ENCODE measurements at places on chromosomes 6 and 20.

DNA sequence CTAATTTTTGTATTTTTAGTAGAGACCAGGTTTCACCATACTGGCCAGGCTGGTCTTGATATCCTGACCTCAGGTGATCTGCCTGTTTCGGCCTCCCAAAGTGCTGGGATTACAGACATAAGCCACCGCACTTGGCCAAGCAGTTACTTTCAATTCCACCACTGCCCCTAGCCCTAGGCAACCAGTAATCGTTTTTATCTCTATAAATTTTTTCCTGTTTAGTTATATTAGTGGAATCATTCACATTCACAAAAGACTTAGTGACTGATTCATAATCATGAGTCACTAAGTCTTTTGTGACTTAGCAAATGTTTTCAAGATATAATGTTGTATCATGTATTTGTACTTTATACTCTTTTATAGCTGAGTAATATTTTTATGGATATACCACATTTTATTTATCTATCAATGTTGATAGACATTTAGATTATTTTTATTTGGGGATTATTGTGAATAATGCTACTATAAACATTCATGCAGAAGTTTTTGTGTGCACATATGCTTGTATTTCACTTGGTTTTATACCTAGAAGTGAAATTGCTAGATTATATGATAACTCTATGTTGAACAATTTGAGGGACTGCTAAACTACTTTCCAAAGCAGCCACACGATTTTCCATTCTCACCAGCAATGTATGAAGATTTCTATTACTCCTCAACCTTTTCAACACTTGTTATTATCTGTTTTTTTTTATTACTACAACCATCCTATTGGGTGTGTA lies 421.4 kb upstream of the ID4 start:
- H3K36me3 ChIP-seq: no peaks in the 10 kb centered on the region
- no peaks in the 10 kb centered on the region for H3K4me1 ChIP-seq
- H3K27ac ChIP-seq: no peak overlapping the region
- DNase-seq: no peak

DNA sequence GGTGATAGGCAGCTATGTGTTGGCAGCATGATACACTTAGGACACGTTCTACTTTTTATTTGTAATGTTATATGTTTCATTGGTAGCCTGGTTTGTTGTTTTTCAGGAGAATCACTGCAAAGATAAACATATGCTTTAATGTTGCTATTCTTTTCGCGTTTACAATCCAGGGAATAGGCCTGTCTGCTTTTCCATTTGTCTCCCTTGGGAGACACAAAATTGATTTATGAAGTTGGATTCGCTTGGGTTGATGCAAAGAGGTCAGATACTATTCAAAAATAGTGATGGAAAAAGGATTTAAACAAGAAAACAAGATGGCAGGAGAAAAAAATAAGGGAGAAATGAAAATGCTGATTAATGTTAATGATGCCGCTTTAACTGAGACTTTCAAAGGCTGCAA lies 179.5 kb upstream of the SOX4 start:
- DNase-seq: no peak
- no peaks in the 10 kb centered on the region for H3K36me3 ChIP-seq
- no peak overlapping the region for H3K4me3 ChIP-seq
- no peak overlapping the region for H3K27ac ChIP-seq
- H3K27me3 ChIP-seq: no peaks in the 10 kb centered on the region
- H3K4me1 ChIP-seq: no peaks in the 10 kb centered on the region

- peaks cover 6% of the 10 kb centered on the region for H3K27me3 ChIP-seq
- no peak overlapping the region for H3K4me3 ChIP-seq
- no peak overlapping the region for H3K27ac ChIP-seq
- no peaks in the 10 kb centered on the region for H3K36me3 ChIP-seq
- no peak for DNase-seq
- no peaks in the 10 kb centered on the region for H3K4me1 ChIP-seq
Observed at GRCh38 chr20:23520185-23520584, 29.3 kb downstream of the CST8 start.

DNA sequence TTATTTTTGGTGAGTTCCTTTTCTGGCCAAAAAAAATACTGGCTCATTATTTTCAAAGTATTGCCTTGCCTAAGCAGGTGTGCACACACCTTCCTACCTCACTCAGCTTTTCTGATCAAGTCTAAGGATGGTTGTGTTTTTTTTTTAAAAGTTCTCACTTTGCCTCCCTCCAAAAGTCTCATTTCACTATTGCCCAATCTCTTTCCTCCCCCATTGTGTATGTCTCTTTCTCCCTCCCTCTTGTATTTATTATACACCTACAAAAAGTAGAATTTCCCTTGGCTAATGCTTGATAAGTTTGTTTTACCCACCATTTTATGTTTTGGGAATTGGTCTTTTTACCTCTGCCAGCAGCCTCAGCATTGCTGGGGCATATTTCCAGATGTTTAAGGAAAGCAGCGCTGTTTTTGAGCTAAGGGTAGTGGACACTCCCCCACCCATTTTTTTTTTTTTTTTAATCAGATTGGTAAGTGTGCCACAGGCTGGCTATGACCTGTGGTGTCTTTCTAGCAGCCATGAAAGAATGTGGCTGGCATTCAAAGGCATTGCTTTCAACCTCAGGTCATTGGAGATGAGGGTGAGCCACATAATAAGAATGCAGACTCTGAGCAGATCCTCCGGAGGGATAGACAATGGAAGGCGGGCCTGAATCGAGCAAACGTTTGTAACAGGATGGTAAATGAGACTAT lies 668.6 kb downstream of the UTRN start:
- no peak overlapping the region for H3K4me3 ChIP-seq
- no peaks in the 10 kb centered on the region for H3K4me1 ChIP-seq
- no peaks in the 10 kb centered on the region for H3K27me3 ChIP-seq
- DNase-seq: no peak
- no peaks in the 10 kb centered on the region for H3K36me3 ChIP-seq

GRCh38 chr6:21163110-21163837 lies 430.3 kb upstream of the SOX4 start:
- no peak for DNase-seq
- no peak overlapping the region for H3K4me3 ChIP-seq
- peaks cover 23% of the 10 kb centered on the region for H3K4me1 ChIP-seq
- H3K36me3 ChIP-seq: peaks cover 10% of the 10 kb centered on the region
- H3K27ac ChIP-seq: no peak overlapping the region
- H3K27me3 ChIP-seq: no peaks in the 10 kb centered on the region

DNA sequence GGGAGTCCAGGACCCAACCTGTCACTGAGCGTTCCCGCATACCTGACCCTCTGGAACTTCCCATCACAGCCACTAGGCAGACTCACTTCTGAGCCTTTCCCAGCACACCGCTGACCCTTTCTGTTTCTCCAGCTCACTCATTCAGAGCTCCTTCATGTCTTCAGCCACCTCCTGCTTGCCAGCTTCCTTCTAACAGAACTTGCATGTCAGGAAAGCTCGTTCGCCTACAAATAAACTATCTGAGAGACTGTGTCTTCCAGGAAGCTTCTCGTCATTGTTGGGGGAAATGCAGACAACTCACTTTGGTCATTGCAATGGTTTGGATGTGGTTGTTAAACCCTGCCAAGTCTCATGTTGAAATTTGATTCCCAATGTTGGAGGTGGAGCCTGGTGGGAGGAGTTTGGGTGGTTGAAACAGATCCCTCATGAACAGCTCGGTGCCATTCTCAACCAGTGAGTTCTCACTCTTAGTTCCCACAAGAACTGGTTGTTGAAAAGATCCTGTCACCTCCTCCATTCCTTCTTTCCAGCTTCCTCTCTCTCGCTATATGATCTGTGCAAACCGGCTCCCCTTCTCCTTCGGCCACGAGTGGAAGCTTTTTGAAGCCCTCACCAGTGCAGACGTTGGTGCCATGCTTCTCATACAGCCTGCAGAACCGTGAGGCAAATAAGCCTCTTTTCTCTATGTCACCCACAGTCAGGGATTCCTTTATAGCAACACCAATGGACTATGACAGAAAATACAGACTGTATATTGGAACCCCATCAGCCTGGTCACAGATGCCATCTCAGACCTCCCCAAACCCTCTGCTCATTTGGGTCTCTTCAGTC lies 1.4 kb upstream of the MUC21 start:
- H3K4me3 ChIP-seq: no peak overlapping the region
- H3K27me3 ChIP-seq: peaks cover 39% of the 10 kb centered on the region
- H3K27ac ChIP-seq: no peak overlapping the region
- DNase-seq: no peak
- no peaks in the 10 kb centered on the region for H3K36me3 ChIP-seq
- peaks cover 11% of the 10 kb centered on the region for H3K4me1 ChIP-seq

DNA sequence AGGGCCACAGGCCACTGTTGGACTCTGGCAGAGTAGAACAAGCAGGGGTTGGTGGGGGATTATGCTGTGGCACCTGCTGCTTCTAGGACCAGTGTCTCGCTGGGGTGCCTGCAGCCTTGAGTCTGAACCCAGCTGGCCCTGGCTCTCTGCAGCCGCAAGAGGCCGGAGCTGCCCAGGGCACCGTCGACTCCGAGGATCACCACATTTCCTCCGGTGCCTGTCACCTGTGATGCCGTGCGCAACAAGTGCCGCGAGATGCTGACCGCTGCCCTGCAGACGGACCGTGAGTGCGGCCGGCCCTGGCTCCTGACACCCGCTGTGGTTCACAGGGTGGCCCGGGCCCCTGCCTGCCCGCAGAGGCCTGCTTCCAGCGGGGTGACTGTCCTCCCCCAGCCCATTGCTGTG lies 6.2 kb downstream of the TCEA2 start:
- DNase-seq: no peak
- no peaks in the 10 kb centered on the region for H3K27me3 ChIP-seq
- H3K36me3 ChIP-seq: peaks cover 24% of the 10 kb centered on the region

Measured in activated T-cell treated with anti-CD3 and anti-CD28 coated beads, Interleukin-2, amount 50 U/mL, for 24 hours (primary cell).